ENCODE measurements at places on chromosomes 2 and 18.
A peak's percentile ranks its signal among the peaks of the same experiment; 100 is the strongest.

DNA sequence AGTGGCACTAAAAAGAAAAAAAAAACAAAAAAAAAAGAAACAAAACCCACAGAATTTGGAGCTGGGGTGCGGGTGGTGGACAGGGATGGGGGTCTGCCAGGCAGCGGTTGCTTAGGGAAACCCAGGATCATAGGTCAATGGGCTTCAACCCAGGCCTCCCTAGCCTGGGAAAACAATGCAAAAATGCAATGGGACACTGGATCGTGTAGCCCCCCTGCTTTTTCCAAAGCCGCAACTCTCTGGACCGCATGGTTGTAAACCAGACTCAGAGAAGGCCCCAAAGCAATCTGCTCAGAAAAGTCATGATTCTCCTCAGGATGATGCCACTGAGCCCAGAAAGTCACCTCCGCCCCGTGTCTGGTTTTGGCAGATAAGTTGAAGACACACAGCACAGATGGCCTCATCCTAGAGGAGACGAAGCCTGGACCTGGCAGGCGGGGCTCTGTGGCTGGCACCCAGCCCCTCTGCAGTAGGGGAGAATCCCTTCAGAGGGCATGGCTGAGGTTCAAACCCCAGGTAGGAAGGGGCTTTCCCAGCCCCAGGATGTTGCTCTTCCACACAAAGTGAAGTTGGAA is 5.1 kb downstream of the DLX2 start:
- DNase-seq = no peak

DNA sequence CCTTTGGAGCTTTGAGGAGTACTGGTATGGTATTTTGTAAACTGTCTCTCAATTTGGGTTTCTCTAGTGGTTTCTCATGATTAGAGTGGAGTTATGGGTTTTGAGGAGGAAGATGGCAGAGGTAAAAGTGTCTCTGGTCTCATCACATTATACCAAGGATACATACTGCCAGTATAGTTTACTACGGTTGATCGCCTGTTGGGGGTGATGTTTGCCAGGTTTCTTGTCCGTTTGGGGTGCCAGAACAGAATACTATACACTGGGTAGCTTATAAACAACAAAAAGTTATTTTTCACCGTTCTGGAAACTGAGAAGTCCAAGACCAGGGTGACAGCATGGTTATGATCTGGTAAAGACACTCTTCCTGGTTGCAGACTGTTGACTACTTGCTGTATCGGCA is 293.7 kb downstream of the NYAP2 start:
- DNase-seq = no peak

DNA sequence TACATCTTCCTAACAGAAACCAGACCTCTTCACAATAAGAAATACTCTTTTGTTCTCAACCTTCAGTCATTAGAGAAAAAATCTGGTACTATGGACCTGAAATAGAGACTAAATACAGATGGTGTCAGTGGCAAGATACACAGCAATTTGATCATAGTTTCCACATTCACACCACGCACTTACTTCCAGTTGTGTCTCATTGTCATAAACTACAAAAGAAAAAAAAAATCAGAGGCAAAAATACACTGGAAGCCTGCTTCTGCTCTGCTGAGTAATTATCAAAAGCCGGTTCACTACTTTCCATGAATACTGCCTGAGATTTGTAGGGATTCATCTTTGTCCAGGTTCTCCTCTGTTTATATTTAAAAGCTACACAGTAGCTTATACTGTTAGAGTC is 182.6 kb downstream of the PID1 start:
- DNase-seq = no peak

- DNase-seq = no peak
Observed at GRCh38 chr18:42275949-42276730, 321.1 kb downstream of the PIK3C3 start.

- DNase-seq = no peak
Observed at GRCh38 chr2:235543128-235543750, 49.4 kb downstream of the AGAP1 start.

GRCh38 chr18:79405781-79406575 is 10.2 kb downstream of the NFATC1 start:
- DNase-seq = peak; percentile 80

GRCh38 chr2:193847130-193847529 is 1652.4 kb upstream of the TMEFF2 start:
- no peak for DNase-seq

- DNase-seq = no peak
Observed at GRCh38 chr18:5142859-5143258, 54.2 kb downstream of the AKAIN1 start.

- no peak for DNase-seq
Observed at GRCh38 chr2:54598347-54599325, 124.8 kb upstream of the EML6 start.

GRCh38 chr2:42031281-42032223 is 16.3 kb upstream of the PKDCC start:
- no peak for DNase-seq

- no peak for DNase-seq
Observed at GRCh38 chr18:37721544-37722522, 156.2 kb upstream of the CELF4 start.

DNA sequence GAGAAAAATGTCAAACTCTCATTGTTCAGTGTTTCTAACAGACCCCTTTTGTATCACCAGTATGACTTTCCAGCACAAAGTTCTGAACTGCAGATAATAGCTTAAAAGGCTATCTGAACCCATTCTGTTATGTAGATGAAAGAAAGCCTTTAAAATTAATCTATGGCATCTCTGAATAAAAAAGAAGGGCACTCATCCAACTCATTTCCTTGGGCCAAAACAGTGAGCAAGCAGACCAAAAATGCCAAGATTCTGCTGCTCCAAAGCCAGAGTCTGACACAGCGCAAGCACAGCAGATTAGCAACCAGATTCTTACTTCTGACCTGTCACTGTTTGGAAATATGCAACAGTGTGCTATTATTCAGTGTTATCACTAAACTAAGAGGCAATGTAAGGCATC is 22.6 kb upstream of the ITGA6 start:
- DNase-seq = no peak

DNA sequence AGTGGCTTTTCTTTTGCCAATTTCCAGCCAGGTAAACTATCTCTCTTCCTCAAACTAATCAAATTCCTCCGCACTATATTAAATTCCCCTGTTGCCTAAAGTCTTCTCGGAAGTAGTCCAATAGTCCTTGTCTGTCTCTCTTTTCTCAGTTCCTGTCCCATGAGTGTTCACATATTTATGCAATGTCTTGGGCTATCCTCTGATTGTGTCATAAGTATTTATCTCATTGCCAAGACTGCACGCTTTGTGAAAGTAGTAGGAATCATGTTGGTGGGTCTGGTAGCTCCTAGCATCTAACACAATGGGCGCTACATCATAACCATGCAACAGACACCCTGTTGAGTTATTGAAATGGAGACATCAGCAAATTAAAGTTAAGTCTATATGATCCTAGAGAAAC is 59.9 kb upstream of the POU3F3 start:
- DNase-seq = no peak

GRCh38 chr18:45657357-45658335 is 42.4 kb downstream of the SLC14A2 start:
- no peak for DNase-seq

DNA sequence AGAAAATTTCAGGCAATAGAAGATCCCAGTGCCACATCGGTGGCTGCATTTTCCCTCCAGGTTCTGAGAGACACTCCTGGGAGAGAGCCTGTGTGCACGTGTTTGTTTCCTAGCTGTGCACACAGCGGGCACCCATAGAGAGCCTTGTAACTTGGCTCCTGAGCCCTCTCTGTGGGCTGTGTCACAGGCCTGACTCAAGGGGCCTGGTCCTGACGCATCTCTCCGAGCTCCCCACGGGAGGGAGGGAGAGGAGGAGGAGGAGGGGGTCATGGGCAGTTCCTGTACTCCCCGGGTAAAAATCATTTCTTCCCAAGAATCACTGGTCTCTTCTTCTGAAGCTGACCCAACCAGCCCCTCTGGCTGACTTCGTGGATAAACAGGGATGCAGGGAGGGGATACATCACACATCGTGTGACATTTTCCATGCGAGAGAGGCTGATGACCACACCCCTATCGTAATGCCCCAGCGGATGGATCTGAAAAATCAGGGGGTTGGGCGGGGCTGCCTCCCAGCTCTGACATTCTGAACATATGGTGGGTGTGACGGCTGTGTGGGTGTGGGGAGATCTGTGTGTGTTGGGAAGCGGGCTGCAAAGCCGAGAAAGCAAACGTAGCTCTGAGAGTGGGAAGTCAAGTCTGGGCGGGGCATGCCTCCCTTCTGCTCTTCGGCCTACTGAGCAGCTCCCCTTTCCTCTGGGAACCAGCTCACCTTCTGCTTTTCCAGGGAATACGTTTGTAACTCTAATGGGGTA is 308.3 kb upstream of the HS6ST1 start:
- DNase-seq = no peak

- DNase-seq = no peak
Observed at GRCh38 chr18:29651122-29651680, 1391.3 kb downstream of the DSC3 start.

DNA sequence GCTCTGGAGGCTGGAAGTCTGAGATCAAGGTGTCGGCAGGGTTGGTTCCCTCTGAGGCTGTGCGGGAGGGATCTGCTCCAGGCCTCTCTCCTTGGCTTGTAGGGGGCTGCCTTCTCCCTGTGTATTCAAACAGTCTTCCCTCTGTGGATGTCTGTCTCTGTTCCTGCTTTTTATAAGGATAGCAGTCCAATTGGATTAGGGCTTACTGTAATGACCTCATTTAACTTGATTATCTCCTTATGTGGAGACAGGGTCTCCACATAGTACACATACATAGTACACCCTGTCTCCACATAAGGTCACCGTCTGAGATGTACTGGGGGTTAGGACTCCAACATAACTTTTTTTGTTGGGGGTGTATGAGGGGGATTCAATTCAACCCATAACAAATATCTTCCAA is 30.5 kb downstream of the TCF7L1 start:
- DNase-seq = no peak

- no peak for DNase-seq
Observed at GRCh38 chr2:10831400-10831985, 18.9 kb upstream of the PDIA6 start.

DNA sequence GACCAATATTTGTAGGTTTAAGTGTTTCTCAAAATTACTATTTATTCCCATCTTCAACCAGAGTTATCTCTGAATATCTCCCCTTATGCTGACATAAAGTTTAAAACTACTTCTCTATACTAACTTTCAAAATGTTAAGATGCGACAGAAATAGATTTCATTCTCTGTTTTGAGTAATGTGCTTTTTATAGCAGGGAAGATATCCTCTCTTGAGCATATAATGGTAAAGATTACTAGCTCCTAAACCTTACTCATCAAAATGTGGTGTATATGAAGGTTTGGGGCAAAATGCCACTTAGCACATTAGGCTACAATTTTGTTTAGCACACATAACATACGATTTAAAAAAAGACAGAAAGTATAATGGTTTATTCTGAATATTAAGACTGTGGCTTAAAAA is 54.4 kb downstream of the CWC22 start:
- no peak for DNase-seq

DNA sequence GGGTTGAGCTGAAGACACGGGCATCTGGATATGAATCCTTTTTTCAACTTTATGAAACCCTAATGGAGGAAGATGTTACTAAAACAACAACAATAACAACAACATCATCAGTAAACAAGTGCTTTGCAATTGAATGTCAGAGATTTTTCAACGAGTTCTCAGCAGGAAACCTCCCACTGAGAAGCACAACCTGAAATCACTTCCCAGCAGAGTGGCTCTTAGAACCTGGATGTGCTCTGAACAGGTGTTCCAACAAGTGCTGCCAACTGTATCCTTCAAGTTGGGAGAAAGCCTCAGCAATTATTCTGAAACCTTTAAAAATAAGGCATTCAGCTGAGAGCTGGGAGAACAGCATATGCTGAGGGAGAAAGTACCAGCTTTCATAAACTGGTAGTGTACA is 1622.7 kb upstream of the CELF4 start:
- no peak for DNase-seq

- DNase-seq = no peak
Observed at GRCh38 chr2:163703386-163703785, 32.4 kb downstream of the FIGN start.

DNA sequence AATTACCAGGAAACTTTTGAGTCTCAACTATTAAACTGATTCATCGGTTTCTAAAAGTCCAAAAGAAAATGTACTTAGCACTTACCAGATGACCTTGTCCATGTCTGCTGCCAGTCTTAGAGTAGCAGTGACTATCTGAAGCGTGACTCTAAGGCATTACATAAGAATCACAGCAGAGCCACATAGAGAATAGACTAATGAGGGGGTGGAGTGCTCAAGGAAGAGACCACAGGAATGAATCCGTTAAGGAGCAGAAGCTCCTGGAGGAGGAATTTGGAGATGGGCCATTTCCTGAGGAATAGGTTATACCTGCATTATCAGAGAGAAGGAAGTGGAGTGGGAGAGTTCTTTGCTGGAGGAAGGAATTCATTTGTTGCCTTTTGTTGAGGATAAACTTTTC is 116.0 kb downstream of the MAP3K20 start:
- DNase-seq = no peak

DNA sequence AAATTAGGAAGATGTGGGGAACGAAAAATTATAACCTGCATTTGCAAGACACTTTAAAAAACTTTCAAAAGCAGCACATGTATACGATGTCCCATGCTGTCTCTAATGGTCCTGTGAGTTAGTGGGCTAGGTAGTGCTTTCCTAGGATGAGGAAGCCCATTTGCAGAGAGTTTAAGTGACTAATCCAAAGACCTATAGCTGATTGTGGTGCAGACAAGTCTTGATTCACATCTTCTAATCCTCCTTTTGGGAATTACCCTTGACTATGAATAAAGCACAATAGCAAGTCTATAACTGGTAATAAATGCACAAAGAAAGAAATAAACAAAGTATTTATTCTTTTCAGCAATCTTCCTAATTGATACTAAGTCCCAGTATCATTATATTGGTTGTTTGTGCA is 234.6 kb upstream of the FANCL start:
- no peak for DNase-seq

DNA sequence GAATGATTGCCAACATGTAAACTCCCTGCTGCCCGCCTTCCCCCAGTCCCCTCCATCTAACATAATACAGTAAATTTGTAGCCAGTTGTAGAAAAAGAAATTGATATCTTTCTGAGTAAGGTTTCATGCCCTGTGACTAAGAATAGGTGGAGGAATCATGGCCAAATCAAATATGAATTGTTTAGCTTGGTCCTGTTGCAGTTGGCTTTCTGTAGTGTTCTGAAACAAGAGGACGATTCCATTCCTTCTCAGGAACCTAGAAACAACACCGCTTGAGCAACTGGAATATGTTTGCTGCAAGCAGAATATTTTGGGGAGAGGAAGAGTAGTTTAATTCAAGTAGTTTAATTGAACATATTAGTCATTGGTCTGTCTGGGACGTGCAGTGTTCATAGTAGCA is 7.0 kb upstream of the DRC1 start:
- DNase-seq = no peak

DNA sequence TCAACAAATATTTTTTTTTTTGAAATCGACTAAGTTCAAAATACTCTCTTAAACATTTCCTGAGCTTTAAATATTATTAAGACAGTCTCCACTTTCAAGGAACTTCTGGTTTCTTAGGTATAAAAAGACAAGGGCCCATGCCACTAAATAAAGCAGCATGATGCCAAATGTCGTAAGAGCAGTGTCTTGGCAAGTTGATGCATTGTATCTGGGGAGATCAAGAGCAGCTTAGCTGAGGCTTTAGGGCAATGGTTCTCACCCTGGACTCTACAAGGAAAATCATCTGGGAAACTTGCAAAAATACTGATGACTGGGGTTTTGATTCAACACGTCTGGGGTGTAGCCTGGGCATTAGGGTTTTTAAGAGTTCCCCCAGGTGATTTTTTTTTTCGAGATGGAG is 41.3 kb downstream of the COL4A3 start:
- no peak for DNase-seq

Data from stimulated activated CD8-positive, alpha-beta memory T cell treated with anti-CD3 and anti-CD28 coated beads, Interleukin-7, amount 100 ng/mL, for 4 hours (primary cell).